ENCODE measurements at places on chromosomes 7 and 10.

DNA sequence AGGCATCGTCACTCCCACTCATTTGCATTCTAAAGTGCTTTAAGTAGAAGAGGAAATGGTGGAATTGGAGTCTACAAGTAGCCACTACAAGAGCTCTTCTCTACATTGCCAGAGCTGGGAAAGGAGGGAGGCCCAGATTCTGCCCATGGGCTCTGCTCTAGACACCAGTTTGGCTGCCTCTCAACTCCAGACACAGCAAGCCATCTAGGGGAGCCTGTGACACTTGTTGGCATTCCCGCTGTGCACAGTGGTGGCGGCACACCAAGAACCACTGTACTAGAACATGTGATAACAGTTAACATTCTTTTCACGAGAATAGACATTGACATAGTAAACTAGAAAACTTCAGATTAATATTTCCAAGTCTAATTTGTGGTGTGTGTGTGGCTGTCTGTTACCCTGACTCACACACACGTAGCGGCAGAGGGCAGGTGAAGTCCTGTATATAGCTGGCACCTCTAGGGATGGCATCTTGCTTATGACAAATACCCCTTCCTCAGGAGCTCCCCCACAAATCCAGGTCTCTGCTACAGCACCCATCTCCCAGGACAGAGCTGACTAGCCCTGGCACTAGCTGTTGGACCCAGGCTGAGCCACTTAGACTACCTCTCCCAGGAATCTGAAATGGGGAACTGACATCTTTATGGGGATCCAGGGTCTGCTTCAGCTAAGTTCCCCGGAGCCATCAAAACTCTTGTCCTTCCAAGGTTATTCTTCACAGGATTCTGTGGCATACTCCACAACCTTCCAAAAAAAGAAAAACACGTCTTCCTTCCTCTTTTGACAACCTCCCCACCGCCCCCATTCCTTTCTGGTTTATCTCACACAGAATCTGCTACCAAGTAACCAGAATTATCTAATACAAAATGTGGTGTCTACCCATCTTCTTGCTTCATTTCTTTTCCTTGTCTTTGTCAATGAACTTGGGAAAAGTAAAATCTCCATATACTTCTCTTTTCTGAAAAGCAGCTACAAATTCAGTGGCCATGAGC is 54.7 kb upstream of the MRLN start:
- no peak for DNase-seq

GRCh38 chr10:78337646-78338391 is 304.2 kb downstream of the RPS24 start:
- no peak for DNase-seq

DNA sequence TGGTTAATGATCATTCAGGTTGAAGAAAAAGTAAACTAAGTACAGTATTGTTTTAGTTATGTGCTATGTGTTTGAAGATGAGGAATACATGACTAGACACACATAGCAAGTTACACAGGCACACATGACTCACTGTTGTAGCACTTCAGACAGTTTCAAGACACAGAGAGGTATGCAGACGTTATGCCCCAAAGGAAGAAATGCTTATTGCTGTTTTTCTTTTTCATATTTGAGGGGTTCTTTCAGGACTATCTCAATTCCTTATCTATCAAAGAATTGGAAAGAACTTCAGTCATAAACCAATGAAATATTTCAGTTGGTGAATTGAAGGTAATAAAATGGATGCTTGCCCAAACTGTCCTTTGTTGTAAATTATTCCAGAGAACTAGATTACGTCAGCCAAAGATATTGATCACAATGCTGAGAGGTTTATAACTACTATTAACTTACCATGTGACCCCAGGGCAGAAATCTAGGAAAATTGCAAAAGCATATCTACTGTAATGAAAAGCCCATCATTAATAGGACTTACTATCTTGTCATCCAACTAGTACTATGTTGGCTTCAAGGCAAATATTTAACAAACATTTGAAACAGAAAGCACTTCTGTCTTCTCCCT is 61.2 kb upstream of the CAPZA2 start:
- DNase-seq, result no peak

DNA sequence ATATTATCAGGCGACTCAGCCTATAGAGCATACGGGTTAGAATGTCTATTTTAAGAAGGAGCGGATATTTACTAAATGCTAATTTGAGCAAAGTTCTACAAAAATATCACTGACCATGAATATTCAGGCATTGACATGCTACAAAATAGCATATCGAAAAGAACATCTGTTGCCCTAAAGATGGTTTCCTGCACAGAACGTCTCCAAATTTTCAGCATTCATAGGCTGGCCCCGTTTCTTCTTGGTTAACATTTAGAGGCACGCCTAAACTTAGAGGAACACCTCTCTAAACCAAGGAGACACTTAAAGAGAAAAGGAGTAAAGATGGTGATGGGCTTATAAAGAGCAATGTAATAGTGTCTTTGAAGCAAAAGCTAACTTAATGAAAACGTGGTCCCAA is 1.3 kb upstream of the MINPP1 start:
- DNase-seq, result no peak

DNA sequence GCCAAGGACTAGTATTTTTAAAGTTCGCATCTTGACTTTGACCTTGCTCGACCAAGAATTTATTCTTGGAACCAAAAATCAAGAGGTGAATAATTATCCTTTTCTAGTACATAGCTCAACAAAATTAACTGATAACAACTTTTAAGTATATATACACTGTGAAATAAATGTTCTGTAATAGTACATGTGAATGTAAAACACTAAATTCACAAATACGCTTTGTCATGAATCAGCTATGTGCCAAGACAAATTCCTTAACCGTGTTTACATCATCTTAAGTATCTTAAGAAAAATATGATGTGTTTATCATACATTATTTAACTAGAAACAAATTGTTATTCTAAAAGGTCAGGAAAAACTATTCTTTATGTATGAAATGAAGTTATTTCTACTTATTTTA is 83.3 kb downstream of the CUL2 start:
- DNase-seq, result no peak

GRCh38 chr10:77532068-77532467 is 105.5 kb downstream of the KCNMA1 start:
- no peak for DNase-seq

DNA sequence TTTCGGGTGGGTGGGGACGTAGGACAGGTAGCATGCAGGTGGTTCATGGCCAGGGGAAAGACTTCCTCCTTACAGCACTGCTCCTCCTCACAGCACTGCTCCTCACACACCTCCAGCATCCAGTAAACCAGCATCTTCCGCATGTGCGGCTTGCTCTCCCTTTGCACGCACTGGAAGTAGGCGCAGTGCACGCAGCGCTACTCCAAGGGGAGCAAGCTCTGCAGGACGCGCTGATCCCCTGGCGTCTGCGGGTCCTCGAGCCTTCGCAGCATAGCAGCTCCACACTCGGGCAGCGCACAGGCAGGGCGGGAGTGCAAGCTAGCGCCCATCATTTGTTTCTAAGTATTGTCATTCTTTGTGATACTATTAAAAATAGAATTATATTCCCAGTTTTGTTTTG is 30.5 kb upstream of the MAP3K8 start:
- no peak for DNase-seq

DNA sequence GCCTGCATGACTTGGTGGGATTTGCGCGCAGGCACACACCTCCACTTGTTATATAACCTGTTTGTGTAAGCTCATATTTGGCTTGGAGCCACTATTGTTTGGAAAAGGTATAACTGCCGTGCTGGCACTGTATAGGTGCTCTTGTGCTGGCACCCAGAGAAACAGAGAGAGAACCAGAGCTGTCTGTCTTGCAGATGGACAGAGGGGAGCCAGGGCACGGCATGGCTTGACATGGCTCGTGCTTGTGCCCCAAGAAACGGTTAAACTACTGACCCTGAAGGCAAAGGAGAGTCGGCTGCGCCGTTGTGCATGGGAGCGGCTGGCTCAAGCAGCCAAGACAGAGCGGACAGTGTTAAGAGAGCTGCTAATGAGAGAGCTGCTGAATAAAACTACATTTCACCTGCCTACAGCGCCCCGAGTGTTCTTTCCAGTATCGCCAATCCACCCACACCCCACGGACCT is 23.2 kb downstream of the RAPGEF5 start:
- no peak for DNase-seq

GRCh38 chr10:129855836-129856563 is 108.1 kb downstream of the EBF3 start:
- no peak for DNase-seq

- no peak for DNase-seq
Observed at GRCh38 chr7:80087771-80088170, 46.9 kb upstream of the GNAI1 start.

- DNase-seq, result peak; percentile 32
Observed at GRCh38 chr7:141053626-141054025, 20.2 kb upstream of the TMEM178B start.

DNA sequence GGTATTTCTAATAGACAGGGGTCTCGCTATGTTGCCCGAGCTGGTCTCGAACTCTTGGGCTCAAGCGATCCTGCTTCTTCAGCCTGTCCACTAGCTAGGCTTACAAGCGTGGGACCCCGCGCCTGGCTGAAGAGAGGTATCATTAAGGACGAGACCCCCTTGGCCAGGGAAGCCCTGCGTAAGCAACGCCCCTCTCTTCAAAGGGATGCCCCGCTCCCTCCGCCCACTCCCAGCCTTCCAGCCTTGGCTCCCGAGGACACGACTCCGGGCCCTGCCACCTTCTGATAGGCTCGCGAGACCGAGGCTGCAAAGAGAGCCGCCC is 220 bp upstream of the ZKSCAN5 start:
- DNase-seq, result no peak

GRCh38 chr7:34761627-34762026 is 103.6 kb downstream of the NPSR1 start:
- no peak for DNase-seq

GRCh38 chr10:86331861-86332260 is 34.7 kb downstream of the GRID1 start:
- no peak for DNase-seq

- DNase-seq, result no peak
Observed at GRCh38 chr10:36412942-36413341, 712.5 kb upstream of the ANKRD30A start.

DNA sequence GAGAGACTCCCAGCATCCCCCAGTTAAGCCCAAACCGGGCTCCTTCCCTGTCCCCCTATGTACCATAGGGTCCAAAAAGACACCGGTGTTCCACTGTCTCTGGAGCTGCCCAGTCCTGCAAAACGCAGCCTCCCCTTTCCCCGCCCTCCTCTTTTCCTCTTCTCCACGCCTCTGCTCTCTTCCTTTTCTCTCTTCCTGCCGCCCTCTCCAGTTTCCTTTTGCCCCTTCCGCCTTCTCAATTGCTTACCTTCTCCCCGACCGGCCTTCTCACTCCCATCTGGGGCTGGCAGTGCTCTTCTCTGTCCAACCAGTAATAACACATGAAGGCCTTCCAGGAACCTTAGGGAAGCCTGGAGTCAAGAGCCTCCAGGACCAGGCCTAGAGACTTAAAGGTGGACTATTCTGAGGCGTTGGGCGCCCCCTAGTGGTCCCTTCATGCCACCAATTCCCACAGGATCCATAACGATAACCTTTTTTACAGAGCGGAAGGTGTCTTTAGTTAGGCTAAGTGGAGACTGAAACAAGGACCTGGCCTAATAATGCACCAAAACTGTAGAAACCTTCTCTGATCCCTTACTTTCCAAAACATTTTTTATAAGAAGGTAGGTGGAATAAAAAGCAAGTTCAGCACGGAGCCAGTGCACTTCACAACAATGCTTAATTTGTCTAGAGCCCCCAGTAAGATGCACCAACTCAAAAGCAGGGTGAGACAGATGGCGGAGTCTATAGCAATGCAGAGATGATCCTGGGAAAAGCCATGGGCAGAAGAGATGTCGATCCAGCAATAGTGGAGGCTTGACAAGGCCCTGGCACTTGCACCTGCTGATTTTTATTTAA is 27.2 kb upstream of the MSRB2 start:
- no peak for DNase-seq

DNA sequence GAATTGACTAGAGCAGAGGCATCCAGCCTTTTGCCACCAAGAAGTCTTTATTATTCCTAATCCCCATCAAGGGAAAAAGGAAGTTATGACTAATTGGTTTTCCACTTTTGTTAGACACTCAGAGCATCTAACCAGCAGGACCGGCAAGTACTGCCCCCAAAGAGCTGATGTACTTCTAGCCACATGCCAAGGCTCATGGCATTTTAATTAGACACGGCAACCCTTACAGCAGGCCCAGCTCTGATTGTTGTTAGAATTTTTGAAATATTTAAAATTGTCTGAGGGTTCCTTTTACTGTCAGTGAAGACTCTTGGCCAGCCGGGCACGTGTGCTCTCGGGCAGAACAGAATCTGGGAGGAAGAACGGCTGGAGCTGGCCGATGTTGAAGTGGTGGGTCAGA is 114.8 kb downstream of the SPAG6 start:
- no peak for DNase-seq

- no peak for DNase-seq
Observed at GRCh38 chr7:152925412-152926147, 166.0 kb downstream of the ACTR3B start.

DNA sequence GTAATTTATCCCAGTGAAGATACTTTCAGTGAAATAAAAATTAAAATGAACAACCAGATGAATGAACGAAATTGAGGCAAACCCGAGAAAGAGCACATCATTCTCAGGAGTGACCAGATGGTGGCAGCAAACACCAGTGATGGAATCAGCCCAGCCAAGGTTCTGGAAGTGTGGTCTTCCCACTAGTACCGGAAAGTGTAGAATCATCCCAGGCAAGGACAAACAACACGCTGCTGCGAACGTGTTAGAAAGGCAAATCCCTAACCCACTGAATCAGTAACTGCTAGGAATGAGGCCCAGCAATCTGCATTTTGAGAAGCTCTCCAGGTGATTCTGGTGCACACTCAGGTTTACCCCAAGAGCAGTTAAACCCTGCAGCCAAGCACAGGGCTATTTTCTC is 15.5 kb upstream of the SLC18A3 start:
- DNase-seq, result no peak

DNA sequence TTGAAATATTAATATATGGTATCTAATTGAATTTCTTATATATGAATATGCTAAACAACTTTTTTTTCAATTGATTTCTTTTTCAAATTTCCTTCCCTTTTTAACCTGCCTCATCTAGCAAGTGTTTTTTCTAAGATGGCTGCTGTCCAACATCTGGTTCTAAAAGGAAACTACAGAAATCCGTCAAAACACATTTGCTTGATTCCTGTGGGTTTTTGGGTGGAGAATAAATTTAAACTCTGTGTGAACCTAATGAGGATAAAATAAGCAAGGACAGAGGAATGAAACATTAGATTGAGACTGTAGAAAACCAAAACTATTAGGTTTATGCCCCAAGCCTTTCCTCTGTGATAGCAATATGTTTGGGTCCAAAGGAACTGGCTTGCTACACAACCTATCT is 75.5 kb upstream of the STARD3NL start:
- no peak for DNase-seq

DNA sequence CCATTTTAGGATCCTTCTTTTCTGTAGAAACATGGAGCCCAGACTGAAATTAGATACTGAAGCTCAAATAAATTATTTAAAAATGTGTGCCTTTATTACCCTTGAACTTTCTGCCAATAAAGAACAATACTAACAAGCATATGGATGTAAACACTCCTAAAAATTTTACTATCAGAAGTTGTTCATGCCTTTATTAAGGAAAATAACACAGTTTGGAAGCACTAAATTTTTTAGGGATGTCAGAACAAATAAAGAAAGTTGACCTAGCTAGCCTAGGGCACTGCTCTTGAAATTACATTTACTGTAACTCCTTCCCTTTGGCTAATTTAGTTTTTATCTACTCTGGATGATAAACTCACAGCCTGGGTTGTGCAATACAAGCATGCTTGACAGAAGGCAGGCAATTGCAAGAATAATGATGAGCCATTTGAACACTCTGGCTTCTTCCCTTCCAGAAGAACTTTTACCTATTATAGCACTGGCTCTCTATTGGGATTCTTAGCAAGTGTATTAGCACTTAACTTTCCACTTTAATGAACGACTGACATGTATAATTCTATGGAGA is 351.7 kb upstream of the C7orf33 start:
- no peak for DNase-seq

- no peak for DNase-seq
Observed at GRCh38 chr7:131500357-131500756, 56.1 kb downstream of the PODXL start.
